Left colon (tissue), 2 donors: ENCODE measurements at places on chromosomes 12 and 14. TPM values are rescaled to one million over a fixed set of nuclear protein-coding genes. Genes with fewer than 3 reads are reported as not detected.

Gene FSCB
- total RNA-seq: not detected

Gene FOXM1
- total RNA-seq: 19.8 TPM

Gene PRR4
- 1.0 TPM for total RNA-seq

Gene MAGOHB
- 10.4 TPM for total RNA-seq

Gene TMEM117
- total RNA-seq: 10.5 TPM

Gene FAIM2
- total RNA-seq: 2.3 TPM
